Esophagus squamous epithelium (tissue), 5 donors: ENCODE measurements at places on chromosomes 13 and 19.

- no peak for DNase-seq
These were observed 992 bp upstream of the ADGRE1 start for GRCh38 chr19:6886277-6886897.

DNA sequence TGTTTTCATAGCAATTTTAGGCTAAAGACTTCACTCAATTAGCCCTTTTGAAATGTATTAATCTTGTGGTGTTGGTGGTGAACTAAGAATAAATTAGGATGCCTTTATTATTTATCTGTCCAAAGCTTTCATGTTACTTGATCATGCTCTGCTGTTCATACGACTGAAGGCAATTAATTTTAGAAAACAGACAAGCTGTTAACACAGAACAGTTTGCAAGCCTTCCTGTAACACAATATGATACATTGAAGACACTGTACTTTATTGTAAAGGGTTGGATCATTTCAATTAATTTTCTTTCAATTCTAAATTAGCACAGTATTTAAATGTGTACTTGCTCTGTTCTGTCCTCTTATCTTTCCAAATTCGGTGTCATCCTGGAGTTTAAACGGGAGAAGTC, 794.3 kb upstream of the MIR17HG start:
- no peak for DNase-seq

GRCh38 chr13:41645331-41645730, 188.0 kb downstream of the RGCC start:
- no peak for DNase-seq

DNA sequence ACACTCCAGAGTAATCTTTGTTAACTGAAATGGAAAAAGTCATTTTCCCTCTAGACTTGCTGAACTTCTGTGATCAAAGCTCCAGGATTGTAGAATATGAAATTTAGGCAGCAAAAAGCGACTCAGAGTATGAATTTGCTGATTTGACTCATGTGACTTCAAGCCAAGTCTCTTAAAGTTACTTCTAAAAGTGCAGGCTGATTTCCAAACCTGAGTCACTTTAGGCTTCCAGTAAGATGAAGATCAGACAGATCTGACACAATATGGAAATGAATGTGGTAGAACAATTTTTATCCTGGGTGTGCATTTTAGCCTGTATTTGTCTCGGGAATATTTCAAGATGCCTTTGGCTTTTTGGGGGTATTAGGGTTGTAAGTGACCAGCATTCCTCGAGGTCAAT, 151.0 kb upstream of the TMTC4 start:
- no peak for DNase-seq

GRCh38 chr19:7224209-7224686, 70.0 kb downstream of the INSR start:
- no peak for DNase-seq
